CD4-positive, alpha-beta T cell treated with Interleukin-6 at 100 ng/mL for 8 hours (primary cell): ENCODE measurements at places on chromosomes 1 and 21.
A peak's percentile ranks its signal among the peaks of the same experiment; 100 is the strongest.

GRCh38 chr1:155389826-155390225 is 69.1 kb downstream of the RUSC1 start:
- no peak for DNase-seq

DNA sequence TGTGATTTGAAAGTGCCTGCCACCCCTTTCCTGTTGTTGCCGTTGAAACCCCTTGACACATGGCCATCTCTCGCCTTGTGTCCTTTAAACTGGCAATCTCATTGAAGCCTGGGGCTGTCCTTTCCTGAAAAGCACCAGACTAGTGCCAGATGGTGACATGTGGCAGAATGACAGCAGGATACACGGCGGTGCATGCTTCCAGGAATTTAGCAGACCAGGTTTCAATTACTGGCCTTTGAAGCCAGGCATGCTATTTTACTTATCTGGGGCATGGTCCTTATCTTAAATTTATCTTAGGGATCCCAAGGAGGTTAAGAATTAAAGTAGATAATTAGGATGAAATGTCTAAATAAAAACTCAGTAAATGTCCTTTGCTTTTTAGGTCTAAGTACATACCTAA is 15.2 kb downstream of the PLPPR4 start:
- no peak for DNase-seq

DNA sequence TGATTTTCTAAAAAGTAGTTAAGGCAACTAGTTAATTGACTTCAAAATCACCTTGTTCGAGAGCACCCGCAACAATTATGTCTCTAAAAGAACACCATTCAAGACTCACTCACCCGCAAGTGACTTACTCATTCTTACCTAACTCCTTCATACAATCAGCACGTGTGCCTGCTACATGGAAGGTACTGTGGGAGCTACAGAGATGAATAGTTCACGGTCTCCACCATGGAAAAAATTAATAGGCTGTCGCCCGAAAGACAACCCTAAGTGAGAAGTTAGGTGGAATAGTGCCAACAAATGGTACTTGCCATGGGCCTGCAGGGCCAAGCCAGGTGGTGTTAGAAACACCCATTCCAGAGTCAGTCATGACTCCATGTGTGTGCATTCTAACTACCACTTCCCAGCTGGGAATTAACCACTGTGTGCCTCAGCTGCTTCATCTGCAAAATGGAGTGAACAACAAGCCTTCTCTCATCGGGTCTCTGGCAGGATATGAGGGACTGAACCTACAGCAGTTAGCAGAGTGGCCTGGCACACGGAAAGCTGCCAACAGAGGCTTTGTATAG is 7.1 kb downstream of the SSBP3 start:
- no peak for DNase-seq

DNA sequence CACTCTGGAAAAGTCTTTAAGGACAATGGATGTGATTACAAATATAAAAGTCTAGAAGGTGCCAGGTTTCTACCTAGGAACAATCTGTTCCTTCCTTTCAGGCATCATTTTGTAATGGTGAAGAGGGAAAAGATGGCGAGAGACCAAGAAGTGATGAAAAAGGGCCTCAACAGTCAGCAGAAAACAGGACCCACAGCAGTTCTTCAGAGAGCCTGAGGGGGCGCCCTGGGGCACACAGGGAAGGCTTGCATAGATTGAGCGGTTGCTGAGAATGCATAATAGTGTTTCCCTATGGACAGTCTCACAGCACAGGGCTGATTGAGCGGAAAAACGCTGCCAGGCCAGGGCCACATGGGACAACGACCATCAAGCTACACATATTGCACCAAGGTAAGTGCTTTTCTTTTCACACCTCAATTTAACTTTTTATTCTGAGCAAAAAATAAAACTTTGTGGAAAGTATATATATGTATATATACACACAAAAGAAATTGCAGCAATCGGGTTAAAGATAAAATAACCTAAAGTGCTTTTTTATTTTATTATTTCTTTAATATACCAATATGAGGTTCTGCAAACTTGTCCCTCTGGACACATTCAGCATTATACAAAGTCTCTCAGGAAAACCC is 3.1 kb upstream of the YRDC start:
- DNase-seq, result peak; percentile 64

- DNase-seq, result no peak
Observed at GRCh38 chr1:205547936-205548827, 43.7 kb downstream of the CDK18 start.

DNA sequence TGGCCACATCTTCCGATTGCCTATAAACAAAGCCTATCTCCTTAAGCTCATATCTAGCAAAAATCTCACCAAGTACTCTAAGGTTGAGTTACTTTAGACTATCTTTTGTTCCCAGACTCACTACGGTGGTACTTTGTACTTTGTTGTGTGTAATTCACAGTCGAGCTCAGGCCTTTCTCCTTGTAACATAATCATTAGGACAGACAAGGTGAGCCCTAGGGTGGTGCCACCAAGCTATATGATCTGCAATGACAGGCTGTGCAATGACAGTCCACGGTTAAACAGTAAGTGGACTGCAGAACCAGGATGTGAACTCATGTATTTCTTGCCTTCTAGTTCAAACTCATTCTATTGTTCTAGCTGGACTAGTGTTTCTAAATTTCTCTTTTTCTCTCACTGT is 132.2 kb downstream of the UBE2U start:
- no peak for DNase-seq

GRCh38 chr1:11749203-11749689 is 12.7 kb upstream of the C1orf167 start:
- peak; percentile 72 for DNase-seq

- no peak for DNase-seq
Observed at GRCh38 chr1:22789356-22789994, 78.8 kb downstream of the EPHB2 start.

DNA sequence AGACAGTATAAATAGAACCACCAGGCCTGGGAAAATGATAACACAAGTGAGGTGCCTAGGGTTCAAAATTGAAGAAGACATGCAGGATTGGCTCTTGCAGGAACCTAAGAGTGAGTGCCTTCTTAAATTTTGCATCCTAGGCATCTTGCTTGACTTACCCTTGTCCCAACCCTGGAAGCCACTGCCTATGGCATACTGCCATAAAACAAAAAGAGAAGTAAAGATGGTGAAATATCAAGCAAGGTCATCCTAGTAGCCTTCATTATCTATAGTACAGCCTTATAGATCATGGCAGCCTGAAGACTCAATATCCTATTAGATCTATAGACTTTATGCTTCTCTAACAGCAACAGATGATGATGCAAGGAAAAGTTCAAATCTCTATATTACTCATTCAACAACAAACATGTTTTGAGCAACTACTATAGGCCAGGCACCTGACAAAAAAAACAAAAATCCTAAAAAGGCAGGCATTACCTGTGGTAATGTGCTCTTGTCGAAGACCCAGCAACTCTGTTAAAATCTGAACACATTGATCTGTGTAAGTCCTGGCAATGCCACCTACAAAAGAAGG is 6.3 kb downstream of the AP4B1 start:
- DNase-seq, result no peak

GRCh38 chr1:13832100-13832499 is 132.1 kb downstream of the PRDM2 start:
- DNase-seq, result no peak

DNA sequence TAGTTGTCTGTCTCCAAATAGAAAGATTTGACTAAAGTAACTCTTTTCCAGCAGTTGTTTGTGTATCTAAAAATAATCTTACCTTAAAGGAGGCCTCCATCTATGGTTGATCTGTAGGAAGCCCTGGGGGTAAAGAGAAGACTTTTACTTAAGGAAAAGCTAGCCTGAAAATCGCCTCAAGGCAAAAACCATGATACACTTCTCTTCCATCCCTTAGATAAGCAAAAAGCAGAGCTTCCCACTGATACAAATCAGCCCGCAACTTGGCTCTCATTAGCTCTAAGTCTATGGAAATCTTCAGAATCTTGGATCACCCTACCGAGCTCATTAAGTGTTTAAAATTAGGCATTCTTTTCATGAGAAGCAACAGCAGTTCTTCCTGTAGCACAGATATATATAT is 576.9 kb upstream of the PTBP2 start:
- no peak for DNase-seq

DNA sequence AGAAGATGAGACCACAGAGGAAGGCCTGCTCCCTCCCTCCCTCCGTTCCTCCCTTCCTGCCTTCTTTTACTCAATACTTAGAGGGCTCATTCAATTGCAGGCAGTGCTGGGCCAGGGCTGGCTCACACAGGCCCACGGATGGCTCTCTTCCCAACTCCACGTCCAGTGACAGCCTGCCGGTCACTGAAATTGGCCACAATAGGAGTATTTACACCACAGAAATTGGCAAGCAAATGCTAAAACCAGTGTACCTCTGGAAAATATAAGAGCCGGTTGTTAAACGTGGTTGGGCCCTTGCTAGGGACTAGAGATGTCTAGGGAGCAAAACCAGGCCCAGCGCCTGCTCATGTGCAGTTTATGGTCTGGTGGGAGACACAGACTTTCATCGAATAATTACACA is 72.4 kb upstream of the TMEM51 start:
- DNase-seq, result no peak

DNA sequence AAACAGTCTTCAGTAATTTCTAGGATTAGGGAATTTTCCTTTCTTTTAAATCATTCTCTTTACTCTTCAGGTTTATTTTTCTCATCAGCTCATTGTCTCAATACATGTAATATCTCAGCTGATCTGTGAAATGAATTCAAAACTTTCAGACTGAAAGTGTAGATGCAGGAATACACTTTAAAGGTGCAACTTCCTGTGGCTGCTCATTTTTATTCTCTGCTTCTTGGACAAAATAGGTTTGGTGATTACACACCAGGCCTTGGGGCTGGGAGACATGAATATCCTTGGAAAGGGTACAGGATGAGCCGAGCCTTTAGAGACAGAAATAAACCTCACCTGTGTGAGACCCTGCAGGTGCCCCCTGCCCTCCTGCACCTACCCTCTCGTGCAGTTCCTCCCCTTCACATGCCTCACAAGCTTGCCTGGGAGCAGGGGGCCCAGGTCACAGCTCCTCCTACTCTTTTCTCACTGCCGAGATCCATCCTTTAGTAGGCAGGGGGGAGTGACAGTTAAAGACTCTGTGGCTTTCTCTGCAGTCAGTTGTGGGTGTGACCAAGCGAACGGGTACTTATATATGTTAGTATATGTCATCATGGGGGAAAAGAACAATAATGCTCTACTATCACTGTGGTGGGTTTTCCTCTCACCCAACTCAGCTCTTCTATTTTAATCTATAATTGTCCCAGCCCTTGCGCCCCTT is 23.6 kb downstream of the XCL2 start:
- peak; percentile 42 for DNase-seq

- DNase-seq, result no peak
Observed at GRCh38 chr1:60589046-60589748, 493.2 kb upstream of the NFIA start.

- DNase-seq, result no peak
Observed at GRCh38 chr1:96472471-96472870, 249.1 kb upstream of the PTBP2 start.

DNA sequence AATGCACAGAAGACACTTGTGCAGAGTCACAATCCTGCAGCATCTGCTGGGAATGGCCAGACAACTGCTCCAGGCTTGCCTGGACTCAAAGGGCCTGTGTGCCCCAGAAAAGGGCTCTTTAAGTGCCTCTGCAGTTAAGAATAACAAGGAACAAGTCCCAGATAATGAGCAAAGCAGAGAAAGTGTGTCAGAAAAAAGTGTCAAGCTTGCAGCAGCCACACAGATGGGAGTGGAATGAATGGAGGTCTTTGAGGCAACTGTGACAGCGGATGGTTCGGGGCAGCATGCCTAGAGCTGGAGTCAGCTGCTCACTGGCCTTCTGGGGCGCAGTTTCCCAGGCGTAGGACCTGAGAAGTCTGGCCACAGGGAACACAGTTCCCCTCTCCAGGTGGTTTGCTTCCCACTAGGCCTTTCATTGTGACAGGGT is 5.1 kb downstream of the PARP1 start:
- DNase-seq, result no peak

GRCh38 chr21:16569679-16570078 is 839.9 kb downstream of the USP25 start:
- no peak for DNase-seq

GRCh38 chr1:156295391-156295947 is at the start of gene GLMP:
Gene GLMP, minus strand, starts transcription at chr1:156295679. Its CDS starts 34 bp downstream, at chr1:156295645.
- DNase-seq, result peak; percentile 59

GRCh38 chr1:222970711-222971110 is 155.9 kb downstream of the DISP1 start:
- no peak for DNase-seq

DNA sequence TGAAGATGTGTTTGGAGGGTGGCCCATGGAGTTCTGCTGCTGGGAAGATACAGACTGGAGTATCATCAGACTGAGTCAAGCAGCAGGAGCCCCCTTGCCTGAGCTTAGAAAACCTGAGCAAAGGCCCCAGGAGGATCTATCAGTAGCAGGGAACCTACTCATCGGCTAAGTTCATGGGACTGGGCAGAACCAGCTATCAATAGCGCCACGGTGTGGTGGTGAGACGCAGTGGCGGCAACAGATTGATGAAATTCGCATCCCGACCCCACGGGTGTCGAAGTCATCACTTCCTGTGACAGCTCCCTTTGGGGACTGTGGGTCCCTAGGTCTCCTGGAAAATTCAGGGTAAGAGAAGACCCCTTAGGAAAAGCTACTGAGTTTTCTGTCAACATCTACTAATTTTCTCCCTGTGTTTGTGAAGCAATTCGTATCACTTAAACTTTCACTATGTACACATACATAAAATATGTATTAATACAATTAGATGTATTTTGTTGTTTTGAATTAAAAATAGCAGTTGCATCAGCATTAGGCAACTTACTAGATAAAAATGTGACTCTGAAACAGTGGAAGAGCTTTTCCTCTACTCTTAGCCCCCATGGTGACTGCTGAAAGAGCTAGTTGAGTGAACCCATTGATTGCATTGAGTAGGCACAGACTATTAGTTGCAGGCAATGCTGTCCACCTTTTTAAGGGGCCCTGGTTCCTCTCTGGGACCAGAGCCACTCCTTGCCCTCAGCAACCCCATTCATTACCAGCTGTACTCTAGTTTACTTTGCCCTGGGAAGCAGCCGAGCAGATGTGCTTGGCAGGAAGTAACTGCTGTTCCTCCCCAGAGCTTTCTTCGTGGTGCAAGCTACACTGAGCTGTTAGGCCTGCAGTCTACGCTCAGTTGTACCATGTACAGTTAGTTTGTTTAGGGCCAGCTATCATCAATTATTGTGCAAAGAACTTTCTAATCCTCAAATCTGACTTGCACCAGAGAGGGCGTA is 7.3 kb upstream of the CACNA1S start:
- peak; percentile 44 for DNase-seq

- DNase-seq, result no peak
Observed at GRCh38 chr21:38790961-38791360, 14.8 kb upstream of the ETS2 start.

DNA sequence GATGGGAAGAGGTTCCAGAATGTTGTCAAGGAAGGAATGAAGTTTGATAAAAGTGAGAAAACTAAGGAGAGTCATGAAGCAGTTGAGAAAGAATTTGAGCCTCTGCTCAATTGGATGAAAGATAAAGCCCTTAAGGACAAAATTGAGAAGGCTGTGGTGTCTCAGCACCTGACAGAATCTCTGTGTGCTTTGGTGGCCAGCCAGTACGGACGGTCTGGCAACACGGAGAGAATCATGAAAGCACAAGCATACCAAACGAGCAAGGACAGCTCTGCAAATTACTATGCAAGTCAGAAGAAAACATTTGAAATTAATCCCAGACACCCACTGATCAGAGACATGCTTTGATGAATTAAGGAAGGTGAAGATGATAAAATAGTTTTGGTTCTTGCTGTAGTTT is 142.8 kb downstream of the CDC7 start:
- no peak for DNase-seq
